Body of pancreas (tissue), 4 donors: ENCODE measurements at places on chromosomes 1 and 21.
A peak's percentile ranks its signal among the peaks of the same experiment; 100 is the strongest.

- peak; percentile 81 for DNase-seq
Measured at GRCh38 chr1:205913451-205914154, 29.7 kb downstream of the SLC26A9 start.

GRCh38 chr1:21655748-21656147 is 13.4 kb downstream of the RAP1GAP start:
- DNase-seq = no peak

DNA sequence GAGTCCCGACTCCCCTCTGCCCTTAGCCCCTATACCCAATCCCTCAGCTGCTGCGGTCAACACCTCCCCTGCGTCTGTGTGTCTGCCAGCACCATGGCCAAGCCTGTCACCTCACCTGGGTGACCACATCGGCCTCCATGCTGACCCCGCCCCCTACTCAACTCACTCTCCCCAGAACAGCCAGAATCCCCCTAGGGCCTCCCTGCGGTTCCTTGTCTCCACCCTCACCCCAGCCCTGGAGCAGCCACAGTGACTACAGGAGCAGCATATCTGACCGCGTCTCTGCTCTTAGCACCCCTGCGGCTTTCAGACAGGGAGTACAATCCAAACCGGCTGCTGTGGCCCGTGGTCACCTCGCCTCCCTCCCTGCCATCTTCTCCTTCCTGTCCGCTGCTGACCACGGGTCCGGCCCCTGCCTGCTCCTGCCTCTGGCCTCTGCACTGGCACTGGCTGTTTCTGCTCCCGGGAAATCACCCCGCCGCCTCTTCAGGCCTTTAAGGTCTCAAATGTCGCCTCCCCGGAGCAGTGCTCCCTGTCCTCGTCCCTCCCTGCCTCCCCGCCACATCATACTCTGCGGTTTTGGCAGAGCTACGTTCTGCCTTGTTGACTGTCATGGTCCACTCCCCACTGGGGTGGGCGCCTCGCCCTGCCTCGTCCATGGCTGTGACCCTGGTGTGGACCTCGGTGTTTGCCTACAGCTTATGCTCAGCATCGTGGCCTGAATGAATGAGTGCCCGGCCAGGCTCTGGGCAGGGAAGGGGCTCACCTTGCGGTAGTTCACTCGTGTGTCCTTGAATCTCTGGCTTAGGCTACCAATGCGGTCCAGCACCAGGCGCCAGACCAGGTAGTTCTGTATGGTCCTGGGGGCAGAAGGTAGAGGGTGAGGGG is 11.1 kb downstream of the PRXL2B start:
- DNase-seq = no peak

DNA sequence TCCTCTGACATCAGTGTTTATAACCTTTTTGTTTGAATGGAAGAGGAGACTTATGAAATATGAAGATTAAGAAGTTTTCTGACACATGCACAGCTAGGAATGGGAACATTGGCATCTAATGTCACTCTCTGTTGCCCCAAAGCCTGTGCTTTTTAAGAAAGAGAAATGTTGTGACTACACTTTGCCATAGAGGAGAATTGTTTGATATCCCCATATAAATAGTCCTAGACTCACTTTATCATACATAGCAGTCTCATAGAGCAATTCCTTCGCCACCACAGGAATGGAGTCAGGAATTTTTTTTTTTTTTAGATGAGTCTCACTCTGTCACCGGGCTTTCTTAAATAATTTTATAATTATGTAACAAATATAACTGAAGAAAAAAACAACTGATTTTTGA is 1.5 kb downstream of the KRTAP21-3 start:
- DNase-seq = no peak

GRCh38 chr1:20660363-20660762 is 806 bp downstream of the DDOST start:
- no peak for DNase-seq

- peak; percentile 90 for DNase-seq
Measured at GRCh38 chr1:52055066-52055865, at the start of gene TXNDC12. Gene TXNDC12, minus strand, starts transcription at chr1:52055191. Its CDS starts 95 bp downstream, at chr1:52055096.

GRCh38 chr1:89918794-89919155 is 76.1 kb upstream of the ZNF326 start:
- DNase-seq = no peak

GRCh38 chr1:28147264-28148094 is 29.0 kb downstream of the PTAFR start:
- DNase-seq = no peak

DNA sequence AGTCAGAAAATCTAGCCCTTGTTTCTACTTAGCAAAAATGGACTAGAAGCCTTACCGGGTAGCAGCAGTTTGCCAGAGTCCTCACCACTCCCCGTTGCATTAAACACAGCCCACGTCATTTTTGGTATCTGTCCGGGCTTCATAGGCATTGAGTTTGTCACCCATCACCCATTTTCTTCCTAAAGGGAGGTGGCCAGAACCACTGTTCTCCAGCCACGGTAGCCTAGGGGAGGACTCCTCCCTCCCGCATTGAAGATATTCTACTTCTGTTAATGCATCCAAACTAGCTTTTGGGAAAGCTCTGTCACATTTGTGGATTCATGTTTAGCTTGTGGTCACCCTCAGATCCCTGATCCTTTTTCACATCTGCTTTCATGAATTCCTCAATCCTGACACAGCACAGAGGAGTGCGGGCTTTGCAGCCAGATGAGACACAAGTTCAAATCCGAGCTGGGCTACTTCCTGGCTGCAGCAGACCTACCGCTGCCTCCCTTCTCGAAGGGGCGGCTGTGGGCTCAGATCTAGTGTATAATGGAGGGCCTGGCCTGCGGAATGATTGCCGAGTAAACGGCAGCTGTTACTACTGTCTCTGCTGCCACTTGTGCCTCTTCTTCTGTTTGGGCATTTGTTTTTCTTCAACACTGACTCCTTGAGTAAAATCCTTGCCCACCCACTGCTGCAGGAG is 63.2 kb upstream of the EFHD2 start:
- no peak for DNase-seq
